Esophagus squamous epithelium (tissue), 5 donors: ENCODE measurements at places on chromosomes 1 and 21.

- peaks cover 52% of the 10 kb centered on the region for H3K27me3 ChIP-seq
- no peak overlapping the region for H3K27ac ChIP-seq
- H3K36me3 ChIP-seq, result no peaks in the 10 kb centered on the region
Observed at GRCh38 chr1:229365569-229365968, 22.7 kb upstream of the CCSAP start.

- no peak overlapping the region for H3K4me3 ChIP-seq
- no peaks in the 10 kb centered on the region for H3K27me3 ChIP-seq
- no peak overlapping the region for H3K27ac ChIP-seq
- peaks cover 4% of the 10 kb centered on the region for H3K4me1 ChIP-seq
Observed at GRCh38 chr1:112524251-112524650, 15.5 kb downstream of the WNT2B start.

- DNase-seq, result no peak
- peaks cover 16% of the 10 kb centered on the region for H3K4me1 ChIP-seq
- no peak overlapping the region for H3K4me3 ChIP-seq
- H3K27ac ChIP-seq, result no peak overlapping the region
Observed at GRCh38 chr1:112727716-112728115, 12.6 kb upstream of the PPM1J start.

DNA sequence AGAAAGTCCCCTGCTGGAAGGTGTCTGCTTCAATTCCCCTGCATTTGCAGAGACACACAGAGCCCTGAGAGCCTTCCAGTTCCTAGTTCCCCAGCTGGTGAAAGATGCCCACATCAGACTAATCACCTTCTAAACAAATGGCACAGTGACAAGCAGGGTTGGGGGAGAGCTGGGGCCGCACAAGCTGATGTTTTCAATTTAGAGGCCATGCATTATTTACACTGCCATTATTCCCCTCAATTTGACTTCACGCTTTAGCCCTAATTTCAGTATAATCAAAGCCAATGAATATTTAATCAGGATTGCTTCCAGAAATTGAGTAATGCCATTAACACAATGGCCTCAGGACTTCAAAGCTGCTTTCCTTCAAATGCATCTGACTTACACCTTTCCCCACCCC is 81.5 kb downstream of the BEND5 start:
- H3K4me1 ChIP-seq, result no peaks in the 10 kb centered on the region
- no peak overlapping the region for H3K4me3 ChIP-seq
- H3K27ac ChIP-seq, result no peak overlapping the region
- DNase-seq, result no peak
- no peaks in the 10 kb centered on the region for H3K36me3 ChIP-seq
- no peaks in the 10 kb centered on the region for H3K27me3 ChIP-seq

DNA sequence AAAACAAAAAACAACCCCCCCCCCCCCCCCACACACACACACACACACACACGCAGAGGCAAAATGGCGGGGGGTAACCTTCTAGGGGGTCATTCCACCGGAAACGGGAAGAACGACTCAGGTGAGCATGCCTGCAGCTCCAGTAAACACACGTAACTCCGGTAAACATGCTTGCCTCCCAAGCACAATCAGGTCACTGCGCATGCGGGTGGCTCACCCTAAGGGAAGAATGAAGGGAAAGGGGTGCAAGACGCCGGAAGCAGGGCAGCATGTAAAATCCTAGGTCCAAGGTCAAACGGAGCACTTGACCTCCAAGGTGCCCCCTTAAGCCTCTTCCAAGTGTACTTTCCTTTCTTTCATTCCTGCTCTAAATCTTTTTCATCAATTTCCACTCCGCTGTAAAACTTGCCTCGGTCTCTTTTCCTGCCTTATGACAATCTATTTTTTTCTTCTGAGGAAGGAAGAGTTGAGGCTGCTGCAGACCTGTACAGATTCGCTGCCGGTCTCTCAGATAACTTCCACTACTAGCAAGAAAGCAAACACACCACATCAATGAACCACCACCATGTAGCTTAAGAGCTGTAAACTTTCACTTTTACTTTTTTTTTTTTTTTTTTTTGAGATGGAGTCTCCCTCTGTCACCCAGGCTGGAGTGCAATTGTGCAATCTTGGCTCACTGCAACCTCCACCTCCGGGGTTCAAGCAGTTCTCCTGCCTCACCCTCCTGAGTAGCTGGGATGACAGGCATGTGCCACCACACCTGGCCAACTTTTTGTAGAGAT is 21.0 kb upstream of the CBR3 start:
- no peaks in the 10 kb centered on the region for H3K27me3 ChIP-seq
- H3K4me3 ChIP-seq, result peak overlapping the region; percentile 31
- no peaks in the 10 kb centered on the region for H3K36me3 ChIP-seq
- no peak for DNase-seq

GRCh38 chr1:201116091-201116490 is 3.9 kb upstream of the CACNA1S start:
- H3K27ac ChIP-seq, result no peak overlapping the region
- no peak overlapping the region for H3K4me3 ChIP-seq
- peaks cover 17% of the 10 kb centered on the region for H3K4me1 ChIP-seq
- no peak for DNase-seq
